Kidney epithelial cell (primary cell): ENCODE measurements at places on chromosomes 12 and 14.
A peak's percentile ranks its signal among the peaks of the same experiment; 100 is the strongest.

GRCh38 chr14:80545935-80546854 is 334.9 kb upstream of the DIO2 start:
- no peak for DNase-seq

DNA sequence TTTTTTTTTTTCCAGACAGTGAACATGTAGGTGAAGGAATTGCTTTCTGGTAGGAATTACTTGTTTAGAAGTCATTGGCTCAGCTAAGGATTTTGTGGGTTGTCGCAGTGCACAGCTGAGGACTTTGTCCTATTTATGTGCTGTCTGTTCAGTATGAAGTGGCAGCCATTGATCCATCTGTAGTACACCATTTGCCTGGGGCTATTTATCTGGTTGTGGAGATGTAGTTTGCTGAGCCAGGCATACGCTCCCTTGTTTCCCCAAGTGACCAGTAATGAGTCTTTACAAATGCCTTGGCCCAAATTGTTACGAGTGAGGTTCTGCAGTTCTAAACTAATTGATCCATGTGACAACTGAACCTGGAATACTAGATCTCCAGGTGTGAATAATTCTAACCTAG is 140.1 kb downstream of the NRXN3 start:
- DNase-seq: no peak

DNA sequence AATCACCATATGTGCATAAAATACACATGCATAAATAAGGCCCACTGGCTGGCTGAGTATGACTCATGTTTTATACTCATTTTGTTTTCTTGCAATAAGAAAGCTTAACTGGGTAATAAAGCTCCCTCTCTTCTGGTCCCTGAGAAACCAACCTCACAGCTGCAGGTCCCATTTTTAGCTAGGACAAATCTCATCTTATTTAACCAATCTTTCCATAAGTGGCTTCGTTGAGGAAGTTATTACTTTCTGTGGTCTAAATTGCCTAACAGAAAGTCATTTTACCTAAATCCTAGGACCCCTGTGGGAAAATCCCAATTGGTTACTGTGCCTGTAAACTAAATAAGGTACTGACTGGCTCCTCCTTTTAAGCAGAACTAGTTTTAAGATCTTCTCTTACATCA is 232.8 kb upstream of the FBXO33 start:
- DNase-seq: no peak

- DNase-seq: no peak
These were observed 216.5 kb downstream of the CHST11 start for GRCh38 chr12:104673294-104673693.

DNA sequence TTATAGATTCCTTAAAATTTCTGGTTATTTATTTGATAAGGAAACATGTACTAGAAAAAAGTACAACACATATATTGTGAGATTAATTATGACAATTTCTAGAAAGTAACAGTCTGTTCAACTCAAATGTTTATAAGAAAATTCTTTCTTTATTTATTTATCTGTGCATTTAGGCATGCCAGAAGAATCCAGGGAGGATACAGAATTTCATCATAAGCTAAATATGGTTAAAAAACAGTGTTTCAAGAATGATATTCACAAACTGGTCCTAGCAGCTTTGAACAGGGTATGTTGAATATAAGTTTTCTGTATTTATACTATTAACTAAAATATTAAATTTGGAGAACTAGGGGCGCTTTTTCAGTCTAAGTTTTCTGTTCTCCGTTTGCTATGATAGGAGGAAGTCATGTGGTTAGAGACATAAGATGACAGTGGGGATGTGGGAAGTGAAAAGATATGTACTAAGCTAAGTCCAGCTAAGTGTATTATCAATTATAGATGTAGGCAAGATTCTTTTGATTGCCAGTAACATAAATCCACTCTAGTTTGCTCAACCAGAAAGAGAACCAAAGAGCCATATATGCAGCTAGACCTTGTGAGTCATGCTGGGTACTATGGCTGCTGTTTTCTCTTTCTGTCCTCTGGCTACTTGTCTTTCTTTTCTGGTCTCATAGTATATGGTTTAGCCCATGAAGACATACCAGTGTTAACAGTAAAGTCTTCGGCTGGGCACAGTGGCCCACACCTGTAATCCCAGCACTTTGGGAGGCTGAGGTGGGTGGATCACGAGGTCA is 39.0 kb downstream of the LRRK2 start:
- no peak for DNase-seq

DNA sequence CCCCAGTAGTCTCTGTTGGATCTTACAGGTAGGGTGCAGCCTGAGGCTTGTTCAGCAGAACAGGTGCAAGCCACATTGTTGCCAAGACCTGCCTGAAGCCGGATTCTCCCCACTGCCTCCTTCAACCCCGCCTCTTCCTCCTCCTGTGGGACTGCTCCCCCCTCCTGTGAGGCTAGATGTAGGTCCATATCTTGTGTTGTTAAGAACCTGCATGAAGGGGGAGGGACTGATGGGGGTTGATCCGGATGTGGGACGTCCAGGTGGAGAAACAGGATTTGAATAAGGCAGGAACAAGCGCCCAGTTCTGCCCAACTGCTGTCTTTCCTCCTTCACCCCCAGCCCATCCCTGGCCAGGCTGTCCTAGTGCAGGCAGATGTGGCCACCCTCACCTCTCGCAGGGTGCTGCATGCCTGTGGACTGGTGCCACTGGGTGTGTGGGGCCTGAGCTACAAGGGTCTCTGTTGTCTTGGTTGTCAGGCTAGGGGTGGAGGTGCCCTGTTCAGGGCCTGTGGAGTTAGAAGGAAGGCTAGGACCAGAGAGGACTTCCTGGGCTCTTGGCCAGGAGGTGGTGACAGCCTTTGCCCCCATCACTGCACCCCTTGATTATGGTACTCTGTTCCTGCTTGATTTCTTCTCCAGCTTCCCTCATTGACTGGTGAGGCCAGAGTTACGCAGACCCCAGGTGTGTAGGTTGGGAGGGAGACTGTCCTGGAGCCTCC is 1.4 kb downstream of the NR4A1 start:
- DNase-seq: no peak

- no peak for DNase-seq
These were observed 36.6 kb upstream of the PAX9 start for GRCh38 chr14:36625014-36625413.

- no peak for DNase-seq
These were observed 454.0 kb downstream of the FOXG1 start for GRCh38 chr14:29220566-29220965.

DNA sequence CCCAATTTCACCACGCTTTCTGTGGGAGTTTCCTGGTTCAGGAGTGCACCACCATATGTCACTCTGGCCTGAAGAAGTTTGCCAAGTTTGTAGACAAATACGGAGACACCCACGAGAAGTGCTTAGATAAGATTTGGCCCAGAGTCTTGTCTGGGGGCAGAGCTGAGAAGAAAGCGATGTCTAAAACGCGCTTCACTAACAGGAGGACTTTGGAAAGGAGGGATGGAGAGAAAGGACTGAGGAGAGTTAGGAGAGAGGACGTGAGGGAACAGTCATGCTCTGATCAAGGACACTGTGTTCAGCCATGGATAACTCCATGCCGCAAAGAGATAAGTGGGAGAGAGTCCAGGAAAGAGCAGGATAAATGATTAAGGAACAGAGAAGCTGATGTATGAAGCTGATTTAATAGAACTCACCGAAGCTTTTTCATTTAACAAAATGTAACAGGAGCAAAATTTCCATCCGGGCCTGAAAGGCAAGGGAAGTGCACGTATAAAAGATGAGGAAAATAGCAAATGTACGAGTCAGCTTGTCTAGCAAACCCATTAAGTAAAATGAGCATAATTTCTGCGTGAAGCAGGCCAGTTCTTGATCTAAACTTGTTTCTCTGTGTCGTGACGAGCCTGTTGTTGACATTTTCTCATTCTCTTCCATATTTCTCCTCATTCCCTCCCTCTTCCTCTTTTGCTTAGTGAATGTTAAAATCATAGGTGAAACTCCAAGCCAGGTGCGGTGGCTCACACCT is 23.4 kb upstream of the MAP3K9 start:
- no peak for DNase-seq

GRCh38 chr12:95253386-95253785 is 35.8 kb downstream of the VEZT start:
- DNase-seq: no peak

DNA sequence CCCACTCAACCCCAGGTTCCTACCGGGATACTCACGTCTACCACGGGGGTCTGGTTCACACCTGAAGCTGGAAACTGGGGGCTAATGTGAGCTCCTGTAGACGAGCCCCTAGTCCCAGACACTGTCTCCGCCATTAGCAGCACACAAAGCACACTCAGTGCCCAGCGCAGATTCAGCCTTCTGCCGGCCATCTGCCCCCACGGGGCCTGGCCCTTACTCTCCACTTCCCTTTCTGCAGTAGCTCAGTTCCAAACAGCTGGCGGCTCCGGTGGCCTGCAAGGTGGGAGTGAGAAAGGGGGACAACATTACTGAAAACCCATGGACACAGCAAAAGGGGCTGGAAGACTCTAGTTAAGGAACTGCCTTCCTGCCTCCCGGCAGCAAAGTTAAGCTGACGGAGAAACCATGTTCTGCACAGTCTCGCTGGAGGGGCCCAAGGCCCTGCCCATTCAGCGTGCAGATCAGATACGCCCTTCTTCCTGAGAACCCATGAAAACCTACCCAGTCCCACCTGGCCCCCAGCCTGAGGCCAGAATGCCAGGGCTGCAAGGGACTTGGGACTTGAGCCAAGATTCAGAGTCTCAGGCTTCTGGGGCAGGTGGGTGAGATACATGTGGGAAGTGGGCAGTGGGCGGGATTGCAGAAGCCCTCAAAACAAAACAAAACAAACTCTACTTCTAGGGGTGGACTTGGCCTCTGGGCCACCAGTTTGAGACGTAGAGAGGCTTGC is 2.1 kb downstream of the SLC8B1 start:
- DNase-seq: no peak

- DNase-seq: no peak
These were observed 159.8 kb downstream of the TGFB3 start for GRCh38 chr14:75821831-75822521.

DNA sequence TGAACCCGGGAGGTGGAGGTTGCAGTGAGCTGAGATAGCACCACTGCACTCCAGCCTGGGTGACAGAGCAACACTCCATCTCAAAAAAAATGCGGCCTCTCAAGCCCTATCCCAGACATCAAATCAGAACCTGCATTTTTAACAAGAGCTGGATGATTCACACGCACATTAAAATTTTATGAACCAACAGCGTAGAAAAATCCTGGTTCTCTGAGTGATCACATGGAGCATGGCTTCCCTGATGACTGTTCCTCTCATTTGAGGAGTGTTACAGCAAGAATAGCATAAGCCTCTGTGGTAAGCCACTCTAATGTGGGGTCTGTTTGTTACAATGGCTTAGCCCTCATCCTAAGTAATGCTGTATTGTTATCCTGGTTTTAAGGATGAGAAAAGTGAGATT is 163.6 kb downstream of the BRMS1L start:
- no peak for DNase-seq

DNA sequence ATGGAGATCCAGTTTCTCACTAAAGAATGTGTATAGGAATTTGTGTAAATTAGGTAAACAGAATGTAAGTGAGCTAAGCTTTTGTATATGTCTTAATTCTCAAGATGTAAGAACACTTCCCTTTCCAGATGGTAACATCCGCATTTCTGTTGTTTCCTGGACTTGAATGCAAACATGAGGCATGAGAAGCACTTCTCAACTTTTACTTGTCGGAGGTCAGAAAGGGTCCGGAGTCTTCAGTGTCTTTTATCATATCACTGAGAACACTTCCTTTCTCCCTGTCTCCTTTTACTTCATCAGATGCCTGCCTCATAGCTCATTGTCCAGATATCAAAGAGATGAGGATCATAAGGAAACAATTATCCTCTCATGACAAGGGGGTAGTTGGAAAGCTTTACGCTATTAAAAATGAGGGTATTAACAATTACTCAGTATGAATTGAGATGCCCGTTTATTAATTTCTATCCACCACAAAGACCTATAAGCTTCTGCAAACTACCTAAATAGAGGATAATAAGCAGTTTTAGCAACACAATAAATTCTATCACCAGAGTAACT is 214.1 kb upstream of the FLRT2 start:
- DNase-seq: no peak

DNA sequence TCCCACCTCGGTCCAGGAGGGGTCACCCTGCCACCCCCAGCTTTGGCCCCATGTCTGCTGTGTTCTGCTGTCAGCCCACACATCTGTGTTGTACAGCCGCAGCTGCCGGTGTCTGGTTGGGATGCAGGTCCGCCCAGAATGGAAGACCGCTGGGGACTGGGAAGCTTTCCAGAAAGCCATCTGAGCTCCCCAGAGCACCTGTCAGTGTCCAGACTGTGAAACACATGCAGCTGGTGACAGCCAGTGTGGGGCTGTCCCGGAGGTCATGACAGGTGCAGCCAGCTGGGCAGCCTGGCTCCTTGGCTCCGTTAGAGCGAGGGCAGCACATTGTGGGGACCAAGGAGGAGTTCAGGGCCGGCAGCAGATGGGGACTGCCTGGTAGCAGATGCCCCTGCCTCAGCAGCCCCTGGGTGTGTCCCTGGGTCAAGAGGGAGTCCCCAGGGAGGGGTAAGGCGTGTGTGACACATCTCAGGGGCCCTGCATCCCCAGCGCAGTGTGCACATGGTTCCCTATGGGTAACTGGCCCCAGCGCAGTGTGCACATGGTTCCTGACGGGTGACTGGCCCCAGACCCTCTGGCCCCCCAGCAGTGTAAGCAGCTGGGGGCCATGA is 16.4 kb downstream of the CEP170B start:
- no peak for DNase-seq

GRCh38 chr12:122190842-122191668 is 8.1 kb downstream of the LRRC43 start:
- no peak for DNase-seq

DNA sequence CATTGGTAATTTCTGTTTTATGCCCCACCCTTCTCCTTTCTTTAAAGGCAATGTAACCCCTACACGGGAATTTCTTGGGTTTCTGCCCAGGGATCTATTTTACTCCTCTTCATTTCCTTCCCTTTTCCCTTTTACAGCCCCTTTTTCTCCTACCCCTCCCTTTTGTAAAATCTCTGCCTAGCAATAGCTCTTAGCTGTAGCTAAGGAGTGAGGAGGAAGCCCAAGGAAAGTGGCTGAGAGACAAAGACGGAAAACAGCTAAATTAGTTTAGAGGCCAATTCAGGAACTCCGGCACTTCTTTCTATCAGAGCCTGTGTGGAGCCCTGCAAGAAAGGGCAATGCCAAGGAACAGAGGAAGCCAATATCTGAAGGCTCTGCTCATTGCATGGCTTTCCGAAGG is 40.3 kb downstream of the SOCS2 start:
- DNase-seq: no peak

- peak; percentile 38 for DNase-seq
These were observed 88.0 kb upstream of the TMEM132C start for GRCh38 chr12:128178966-128179365.

DNA sequence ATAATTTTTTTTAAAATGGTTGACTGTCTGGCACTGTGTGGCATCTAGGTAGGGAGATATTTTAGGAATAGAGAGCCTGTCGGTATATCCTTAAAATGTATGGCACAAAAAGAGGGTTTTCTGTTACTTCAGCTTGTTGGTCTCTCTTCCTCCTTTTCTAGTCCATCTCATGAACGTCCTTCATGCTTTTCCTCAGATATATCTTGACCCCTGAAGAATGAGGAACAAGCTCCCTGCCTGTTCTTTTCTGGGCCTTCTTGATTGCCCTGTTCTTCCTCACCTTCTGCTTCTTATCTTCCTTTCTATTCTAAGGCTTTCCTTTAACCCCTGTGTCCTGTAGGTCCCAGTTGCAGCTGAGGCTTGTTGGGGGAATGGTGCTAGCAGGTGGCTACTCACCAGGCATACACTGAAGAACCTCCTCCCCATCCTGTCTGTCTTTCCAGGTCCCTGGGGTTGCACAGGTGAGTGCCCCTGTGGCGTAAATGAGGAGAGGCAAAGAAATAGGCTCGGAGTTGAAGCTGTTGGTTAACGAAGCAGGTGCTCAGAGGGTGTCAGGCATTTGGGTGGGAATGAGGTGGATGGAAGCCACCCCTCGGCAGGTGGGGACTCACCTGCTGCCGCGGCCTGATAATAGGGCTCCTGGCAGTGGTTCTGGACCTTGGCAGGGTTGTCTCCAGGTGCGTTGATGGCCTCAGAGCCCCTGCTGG is 7.2 kb upstream of the C1R start:
- no peak for DNase-seq
